ENCODE measurements at places on chromosomes 1 and 21.

DNA sequence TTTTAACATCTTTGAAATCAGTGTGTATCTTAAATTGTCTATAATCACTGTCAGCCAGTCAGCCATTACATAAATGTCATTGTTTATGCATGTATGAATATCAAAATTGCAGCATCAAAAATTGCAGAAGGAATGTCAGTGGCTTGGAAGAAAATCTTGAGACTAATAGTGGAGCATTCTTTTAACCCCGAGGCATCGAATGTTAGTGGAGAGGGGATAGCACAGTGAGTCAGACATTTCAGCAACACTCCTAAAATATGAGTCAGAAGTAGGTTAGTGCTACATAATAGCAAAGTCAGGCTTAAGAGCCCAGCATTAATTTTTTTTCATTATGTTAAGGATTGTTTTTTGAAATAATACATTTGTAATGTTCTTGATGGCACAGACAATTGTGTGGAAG is 45.5 kb downstream of the SNRPE start:
- DNase-seq, result no peak

GRCh38 chr1:79777481-79778219 is 771.1 kb upstream of the ADGRL4 start:
- DNase-seq, result no peak

DNA sequence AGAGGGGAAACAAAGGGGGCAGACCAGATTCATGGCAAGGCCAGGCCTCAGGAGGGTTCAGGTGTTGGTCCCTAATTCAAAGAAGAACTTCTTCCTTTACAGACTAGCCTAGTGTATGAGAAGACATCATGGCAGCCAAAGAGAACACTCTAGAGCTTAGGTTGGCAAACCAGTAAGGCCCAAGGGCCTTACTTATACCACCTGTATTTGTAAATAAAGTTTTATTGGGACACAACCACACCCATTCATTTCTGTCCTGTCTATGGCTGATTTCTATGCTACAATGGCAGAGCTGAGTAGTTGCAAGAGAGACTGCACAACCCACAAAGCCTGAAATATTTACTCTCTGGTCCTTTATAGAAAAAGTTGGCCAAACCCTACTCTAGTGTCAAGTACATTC is 42.3 kb downstream of the SSBP3 start:
- no peak for DNase-seq

GRCh38 chr21:34881839-34882371 is 167.2 kb downstream of the RUNX1 start:
- DNase-seq, result no peak

GRCh38 chr1:233664253-233664652 is 50.3 kb downstream of the KCNK1 start:
- no peak for DNase-seq

GRCh38 chr1:198849093-198849492 is 210.3 kb downstream of the PTPRC start:
- no peak for DNase-seq

DNA sequence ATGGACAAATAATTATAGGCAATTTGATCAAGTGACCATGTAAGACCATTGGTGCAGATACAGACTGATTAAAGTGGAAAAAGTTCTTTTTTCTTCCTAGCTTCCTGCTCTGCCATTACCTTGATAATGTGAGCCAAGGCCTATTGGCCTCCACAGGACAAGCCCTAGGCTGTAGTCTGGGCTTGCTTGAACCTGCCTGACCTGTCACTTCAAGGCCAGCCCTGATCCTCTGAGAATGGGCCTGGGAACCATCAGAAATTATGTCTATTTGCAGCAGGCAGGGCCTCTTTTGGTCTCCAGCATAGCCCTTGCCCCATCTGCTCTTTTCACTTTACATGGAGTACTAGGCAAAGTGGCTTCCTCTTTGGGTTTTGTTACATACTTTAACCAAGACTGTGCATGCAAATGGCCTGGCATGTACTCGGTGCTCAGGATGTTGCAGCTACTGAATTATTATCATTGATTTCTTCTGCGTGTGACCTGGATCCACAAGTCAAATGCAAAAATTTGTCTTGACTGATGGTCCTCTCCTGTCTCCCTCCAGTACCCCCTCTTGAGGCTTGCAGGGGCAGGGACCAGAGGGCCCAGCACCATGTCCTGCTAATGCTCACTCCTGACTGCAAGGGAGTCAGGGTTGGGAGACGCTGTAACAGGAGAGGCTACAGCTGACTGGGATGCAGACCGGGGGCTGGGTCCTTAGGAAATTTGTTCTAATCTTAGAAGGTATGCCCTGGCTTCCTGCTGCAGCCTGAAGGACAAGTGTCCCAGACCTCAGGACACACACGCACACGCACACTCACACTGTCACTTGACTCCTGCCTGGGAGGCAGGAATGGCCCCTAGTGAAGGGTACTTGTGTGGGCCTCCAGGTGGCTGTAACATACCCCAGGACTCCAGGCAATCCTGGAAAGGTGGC is 39.4 kb downstream of the RCSD1 start:
- DNase-seq, result no peak

- no peak for DNase-seq
Observed at GRCh38 chr1:26066160-26066559, 1.3 kb downstream of the TRIM63 start.

GRCh38 chr1:5576011-5576672 is 416.1 kb downstream of the NPHP4 start:
- DNase-seq, result no peak

DNA sequence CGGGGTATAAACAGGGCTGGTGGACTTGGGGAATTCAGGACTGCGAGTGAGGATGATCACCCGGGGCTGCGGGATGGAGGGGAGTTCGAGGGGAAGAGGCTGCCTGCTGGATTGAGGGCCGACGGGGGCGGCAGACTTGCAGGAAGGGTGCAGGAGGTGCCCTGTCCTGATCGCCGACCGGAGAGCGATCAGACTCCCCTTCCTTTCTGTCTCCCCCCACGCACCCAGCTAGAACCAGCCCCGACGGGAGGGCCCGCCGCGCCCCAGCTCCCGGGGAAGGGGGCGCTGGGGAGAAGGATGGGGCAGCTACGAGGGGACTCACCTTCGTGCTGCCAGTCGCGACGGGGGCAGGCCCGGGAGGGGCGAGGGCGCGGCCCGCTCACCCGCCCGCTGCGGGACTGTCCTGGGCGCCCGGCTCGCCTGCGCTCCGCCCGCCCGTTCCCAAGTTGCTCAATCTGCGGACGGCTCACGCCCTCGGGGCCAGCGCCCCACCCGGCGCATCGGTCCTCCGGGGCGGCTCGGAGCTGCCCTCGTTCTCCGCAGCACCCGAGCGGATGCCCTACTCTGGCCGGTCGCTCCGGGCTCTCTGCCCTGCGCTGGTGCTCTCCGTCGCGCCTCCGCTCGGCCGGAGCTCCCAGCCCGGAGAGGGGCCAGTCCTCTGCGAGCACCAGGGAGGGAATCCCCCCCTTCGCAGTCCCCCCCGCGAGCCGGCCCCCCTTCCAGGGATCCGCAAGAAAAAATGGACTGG is at the start of gene RSPO1:
RSPO1 (minus strand) TSS at position 649 of the 748 bp plus-strand sequence. CDS start 5,231 bp downstream, outside the sequence.
- DNase-seq, result no peak

DNA sequence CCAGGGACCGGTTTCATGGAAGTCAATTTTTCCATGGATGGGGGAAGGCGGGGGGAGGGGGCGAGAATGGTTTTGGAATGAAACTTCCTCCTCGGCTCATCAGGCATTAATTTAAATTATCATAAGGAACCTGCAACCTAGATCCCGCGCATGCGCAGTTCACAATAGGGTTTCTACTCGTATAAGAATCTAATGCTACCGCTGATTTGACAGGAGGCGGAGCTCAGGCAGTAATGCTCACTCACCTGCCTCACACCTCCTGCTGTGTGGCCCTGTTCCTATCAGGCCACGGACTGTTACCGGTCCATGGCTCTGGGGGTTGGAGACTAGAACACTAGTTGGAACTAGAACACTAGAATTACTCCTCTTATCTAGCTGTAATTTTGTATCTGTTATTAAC is 38.0 kb downstream of the PRRX1 start:
- DNase-seq, result no peak

DNA sequence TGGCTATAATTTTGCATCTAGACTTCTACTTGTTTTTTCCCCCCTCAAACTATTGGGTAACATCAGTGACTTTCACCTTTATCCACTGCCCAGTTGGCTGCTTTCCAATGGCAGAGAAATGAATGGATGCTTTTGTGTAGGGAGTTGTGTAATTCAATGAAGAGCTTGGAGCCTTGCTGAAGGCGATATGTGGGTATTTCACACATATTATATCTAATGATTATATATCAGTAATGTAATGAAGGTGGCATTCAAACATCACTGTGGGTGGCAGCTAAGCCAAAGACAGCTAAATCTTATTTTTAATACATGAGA is 81.2 kb downstream of the TGFB2 start:
- no peak for DNase-seq

GRCh38 chr1:198771563-198772153 is 132.8 kb downstream of the PTPRC start:
- DNase-seq, result no peak

- DNase-seq, result no peak
Observed at GRCh38 chr1:204988196-204988595, 54.8 kb upstream of the CNTN2 start.

DNA sequence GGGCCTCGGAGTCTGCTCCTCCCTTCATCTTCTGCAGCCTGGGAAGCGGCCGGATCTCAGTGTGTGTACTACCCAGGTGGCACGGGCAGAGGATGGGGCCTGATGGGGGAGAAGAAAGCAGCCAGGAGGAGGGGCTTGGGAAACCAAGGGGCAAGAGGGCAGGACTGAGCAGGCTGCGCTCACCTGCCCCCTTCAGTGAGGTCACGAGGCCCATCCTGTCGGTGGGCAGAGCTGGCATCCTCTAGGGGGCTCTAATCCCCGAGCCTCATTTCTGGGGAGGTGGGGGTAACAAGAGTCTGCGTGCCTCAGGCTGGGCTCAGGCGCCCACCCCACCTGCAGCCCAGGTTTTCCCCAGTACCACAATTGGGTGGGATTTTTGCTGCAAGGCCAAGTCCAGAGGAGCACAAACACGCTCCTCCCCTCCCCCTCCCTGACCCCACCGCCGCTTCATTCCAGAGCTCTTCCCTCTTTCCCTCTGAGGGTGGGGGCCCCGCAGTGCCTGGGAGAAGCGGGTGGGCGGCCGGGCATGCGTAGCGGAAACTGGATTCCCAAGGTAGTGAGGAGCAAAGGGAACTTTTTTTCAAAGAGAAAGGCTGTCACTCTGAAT is 1.8 kb upstream of the WNT3A start:
- DNase-seq, result no peak

DNA sequence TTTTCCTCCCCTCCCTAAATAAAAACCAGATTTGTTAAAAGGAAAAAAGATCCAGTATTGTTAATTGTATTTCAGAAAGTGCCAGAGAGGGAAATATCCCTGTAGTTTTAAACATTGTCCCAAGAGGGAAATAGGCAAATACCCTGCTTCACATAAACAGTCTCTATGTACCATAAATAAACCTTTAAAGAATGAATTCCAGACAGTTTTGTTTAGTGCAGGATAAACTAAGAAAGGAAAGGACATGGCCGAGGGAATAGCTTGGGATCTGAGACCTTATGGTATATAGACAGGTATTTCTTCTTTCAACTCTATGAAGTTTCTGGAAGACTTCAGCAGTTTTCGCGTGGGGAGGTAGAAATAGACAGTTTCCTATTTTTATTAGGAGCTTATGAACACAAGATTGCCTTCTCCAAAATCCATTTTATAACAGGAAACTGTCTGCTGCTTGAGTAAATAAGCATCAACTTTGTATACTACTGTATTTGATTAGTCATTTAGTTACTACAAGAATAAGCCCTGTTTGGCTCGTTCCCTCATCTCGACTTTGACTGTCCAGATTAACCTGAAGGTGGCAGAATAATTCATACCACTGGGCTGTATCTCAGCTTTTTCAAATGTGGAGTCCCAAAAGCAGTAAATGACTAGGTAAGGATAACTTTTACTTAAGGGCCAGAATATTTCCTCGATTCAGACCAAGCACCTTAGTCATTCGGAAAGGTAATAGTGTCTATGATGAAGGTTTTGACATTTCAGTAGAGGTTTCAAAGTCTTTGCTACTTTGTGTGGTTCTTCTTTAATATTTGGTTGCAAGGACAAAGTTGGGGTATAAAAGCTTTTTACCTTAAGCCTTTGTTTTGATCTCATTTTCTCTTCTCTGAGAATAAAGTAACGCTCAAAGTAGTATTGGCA is 177.5 kb downstream of the VPS13D start:
- DNase-seq, result no peak

DNA sequence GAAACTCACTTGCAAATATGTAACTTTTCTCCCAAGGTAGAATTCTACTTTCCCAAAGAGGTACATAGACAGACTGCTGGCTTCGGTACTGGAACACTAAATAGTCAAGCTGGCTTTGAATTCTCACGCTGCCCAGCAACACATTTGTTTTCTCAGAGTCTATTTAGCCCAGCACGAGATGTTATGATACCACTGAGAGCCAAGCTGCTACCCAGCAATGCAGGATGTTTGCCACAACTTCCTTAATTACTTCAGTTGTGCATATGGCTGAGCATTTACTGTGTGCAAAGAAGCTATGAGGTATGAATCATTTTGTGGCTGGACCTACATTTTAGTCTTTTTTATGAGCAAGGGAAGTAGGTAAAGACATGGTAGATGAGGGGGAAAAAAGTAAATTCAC is 793.2 kb downstream of the PLA2G4A start:
- no peak for DNase-seq

DNA sequence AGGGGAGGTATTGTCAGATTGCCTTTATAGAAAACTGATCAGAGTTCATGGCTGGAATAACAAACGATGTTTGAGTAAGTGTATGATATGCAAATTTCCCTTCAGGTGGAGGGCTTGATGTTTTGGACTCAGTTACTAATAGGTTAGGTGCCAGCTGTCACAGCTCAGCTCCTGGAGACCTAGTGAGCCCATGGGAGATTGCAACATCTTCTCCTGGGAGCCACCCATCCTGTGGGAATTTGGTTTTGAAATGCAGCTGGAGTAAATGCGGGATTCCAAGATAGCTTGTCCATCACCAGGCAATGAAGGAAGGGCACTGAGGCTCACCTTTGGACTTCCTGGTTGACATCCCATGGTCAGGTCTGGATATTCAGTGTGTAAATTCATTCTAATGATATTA is 211.4 kb upstream of the NRIP1 start:
- no peak for DNase-seq

DNA sequence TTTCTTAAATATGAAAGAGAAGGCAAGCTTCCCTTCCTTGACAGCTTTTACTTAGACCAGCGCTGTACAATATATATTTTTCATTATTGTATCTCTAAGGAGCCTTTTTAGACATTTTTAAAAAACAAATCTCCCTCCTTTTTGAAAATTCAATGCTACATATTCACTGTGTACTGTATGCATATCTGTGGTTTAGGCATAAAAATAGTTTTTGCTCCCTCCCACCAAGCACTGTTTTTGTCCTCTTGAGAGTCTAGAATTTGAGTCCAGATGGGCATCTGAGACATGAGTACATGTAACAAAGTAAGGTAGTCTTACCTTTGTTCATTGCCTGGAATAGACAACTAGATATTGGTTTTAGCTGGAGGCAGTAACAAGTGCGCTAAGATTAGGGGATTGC is 488.5 kb upstream of the RUNX1 start:
- DNase-seq, result no peak

- no peak for DNase-seq
Observed at GRCh38 chr1:58717979-58718378, 18.1 kb upstream of the MYSM1 start.

- no peak for DNase-seq
Observed at GRCh38 chr21:44421901-44422840, 33.1 kb upstream of the LRRC3 start.
